Activated T-helper 1 cell treated with Interleukin-2 at 50 U/mL for 16 hours (primary cell): ENCODE measurements at places on chromosomes 13 and 19.

DNA sequence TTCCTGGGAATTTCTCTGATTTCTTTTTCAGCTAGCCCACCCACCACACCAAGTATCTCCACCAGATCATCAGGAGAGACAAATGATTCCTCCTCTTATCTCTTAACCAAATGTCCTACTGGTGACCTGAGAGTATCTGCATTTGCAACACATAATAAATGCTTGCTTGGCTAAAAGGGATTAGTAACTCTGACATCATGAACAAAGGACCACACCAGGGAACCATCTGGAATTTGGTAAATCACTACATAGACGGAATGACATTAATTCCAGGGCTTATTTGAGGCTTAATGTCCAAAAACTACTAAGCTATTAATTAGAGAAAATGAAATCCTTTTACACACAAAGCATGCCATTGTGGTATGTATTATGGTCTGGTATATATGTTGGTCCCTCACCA, 139.0 kb downstream of the RAP2A start:
- no peak for DNase-seq

GRCh38 chr13:47415048-47415447, 518.2 kb upstream of the HTR2A start:
- no peak for DNase-seq

GRCh38 chr19:2325281-2326046, 2.9 kb downstream of the LSM7 start:
- DNase-seq, result no peak

GRCh38 chr13:32538143-32538620, 413 bp downstream of the N4BP2L2 start:
- DNase-seq, result no peak

GRCh38 chr19:5719274-5719960, 529 bp downstream of the LONP1 start:
- DNase-seq, result no peak
